ENCODE measurements at places on chromosomes 4 and X. TPM values are rescaled to one million over a fixed set of nuclear protein-coding genes. Genes with fewer than 3 reads are reported as not detected.

The FHDC1 gene
- 11.4 TPM for polyA plus RNA-seq

The DCLK2 gene
- 134 TPM for polyA plus RNA-seq

The AADAT gene
- 79.3 TPM for polyA plus RNA-seq

The KIT gene
- 1.1 TPM for polyA plus RNA-seq

The PIR gene
- polyA plus RNA-seq, result 1.2 TPM

The CXCL8 gene
- polyA plus RNA-seq, result not detected

The CDX4 gene
- polyA plus RNA-seq, result not detected

The HSFX4 gene
- polyA plus RNA-seq, result not detected

The STAP1 gene
- polyA plus RNA-seq, result not detected

The ERAS gene
- polyA plus RNA-seq, result 3.2 TPM

The ARSH gene
- polyA plus RNA-seq, result not detected

The GCNA gene
- 11.0 TPM for polyA plus RNA-seq

The SHROOM2 gene
- polyA plus RNA-seq, result 9.2 TPM

The HPGDS gene
- not detected for polyA plus RNA-seq

The CSAG3 gene
- 1.2 TPM for polyA plus RNA-seq

The XAGE2 gene
- not detected for polyA plus RNA-seq

The RHOXF1 gene
- polyA plus RNA-seq, result 1.6 TPM

The RNF150 gene
- polyA plus RNA-seq, result 15.0 TPM

The DIPK2B gene
- not detected for polyA plus RNA-seq

The FTSJ1 gene
- polyA plus RNA-seq, result 76.5 TPM

The JAKMIP1 gene
- 19.5 TPM for polyA plus RNA-seq

The HELT gene
- polyA plus RNA-seq, result not detected

The SGMS2 gene
- 0.15 TPM for polyA plus RNA-seq

The TGIF2LX gene
- polyA plus RNA-seq, result not detected

The HPF1 gene
- 110 TPM for polyA plus RNA-seq

The CLCN4 gene
- 21.7 TPM for polyA plus RNA-seq

The BGN gene
- not detected for polyA plus RNA-seq

The RASL11B gene
- polyA plus RNA-seq, result 2.1 TPM

The XAGE3 gene
- polyA plus RNA-seq, result not detected

The ASB11 gene
- not detected for polyA plus RNA-seq

The AR gene
- 1.1 TPM for polyA plus RNA-seq

Measured in neural cell (in vitro differentiated cells).